ENCODE measurements at places on chromosomes 13 and 19.

- no peak for DNase-seq
Measured at GRCh38 chr19:10701955-10702525, 801 bp downstream of the QTRT1 start.

DNA sequence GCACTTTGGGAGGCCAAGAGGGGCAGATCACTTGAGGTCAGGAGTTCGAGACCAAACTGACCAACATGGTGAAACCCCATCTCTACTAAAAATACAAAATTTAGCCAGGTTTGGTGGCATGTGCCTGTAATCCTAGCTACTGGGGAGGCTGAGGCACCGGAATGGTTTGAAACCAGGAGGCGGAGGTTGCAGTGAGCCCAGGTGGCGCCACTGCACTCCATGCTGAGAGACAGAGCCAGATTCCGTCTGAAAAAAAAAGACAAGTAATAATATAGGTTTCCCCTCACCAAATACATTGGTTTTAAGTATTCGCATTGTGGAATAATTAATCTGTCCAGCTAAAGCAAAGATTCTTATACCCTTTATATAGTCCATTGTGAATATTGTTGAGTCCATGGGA lies 1544.6 kb downstream of the OLFM4 start:
- DNase-seq, result no peak

DNA sequence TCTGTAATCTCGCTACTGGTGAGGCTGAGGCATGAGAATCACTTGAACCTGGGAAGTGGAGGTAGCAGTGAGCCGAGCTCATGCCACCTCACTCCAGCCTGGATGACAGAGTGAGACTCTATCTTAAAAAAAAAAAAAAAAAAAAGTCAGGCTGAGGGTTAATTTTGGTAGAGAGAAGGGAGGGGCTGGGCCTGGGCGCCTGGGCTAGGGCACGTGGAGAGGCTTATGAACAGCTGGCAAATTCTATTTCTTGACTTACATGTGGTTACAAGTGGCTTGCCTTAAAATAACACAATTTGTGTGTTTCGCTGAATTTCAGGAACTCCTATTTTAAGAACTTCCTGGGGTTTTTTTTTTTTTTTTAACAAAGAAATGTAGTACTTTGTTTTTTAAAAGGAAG lies 47.6 kb upstream of the MAP3K10 start:
- no peak for DNase-seq

GRCh38 chr13:100428986-100429385 lies 159.6 kb downstream of the GGACT start:
- no peak for DNase-seq

- DNase-seq, result peak; percentile 13
Measured at GRCh38 chr13:36069881-36070366, 61.3 kb downstream of the DCLK1 start.

DNA sequence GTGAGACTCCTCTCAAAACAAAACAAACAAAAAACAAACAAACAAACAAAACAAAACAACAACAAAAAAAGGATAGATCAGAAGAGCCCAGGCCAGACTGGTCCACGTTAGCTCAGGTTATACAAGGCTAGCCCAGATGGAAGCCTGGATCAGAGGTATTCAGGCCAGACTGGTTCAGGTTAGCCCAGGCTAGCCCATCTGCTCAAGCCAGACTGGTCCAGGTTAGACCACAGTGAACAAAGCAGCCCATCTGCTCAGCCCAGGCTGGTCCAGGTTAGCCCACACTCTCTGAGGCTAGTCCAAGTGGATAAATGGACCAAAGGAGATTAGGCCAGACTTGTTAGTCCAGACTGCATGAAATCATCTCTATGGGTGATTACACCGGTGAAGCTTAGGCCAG lies 41.2 kb downstream of the CCL25 start:
- DNase-seq, result no peak

GRCh38 chr19:38496116-38496515 lies 62.6 kb downstream of the RYR1 start:
- no peak for DNase-seq

- no peak for DNase-seq
Measured at GRCh38 chr13:43755844-43756243, 30.9 kb downstream of the ENOX1 start.

- DNase-seq, result no peak
Measured at GRCh38 chr13:67574320-67575233, 344.4 kb upstream of the PCDH9 start.

- no peak for DNase-seq
Measured at GRCh38 chr13:39859898-39860297, 204.4 kb downstream of the COG6 start.

- DNase-seq, result peak; percentile 28
Measured at GRCh38 chr19:14369399-14370168, 11.7 kb upstream of the ADGRE5 start.

- peak; percentile 17 for DNase-seq
Measured at GRCh38 chr13:67238277-67238859, 8.2 kb upstream of the PCDH9 start.

DNA sequence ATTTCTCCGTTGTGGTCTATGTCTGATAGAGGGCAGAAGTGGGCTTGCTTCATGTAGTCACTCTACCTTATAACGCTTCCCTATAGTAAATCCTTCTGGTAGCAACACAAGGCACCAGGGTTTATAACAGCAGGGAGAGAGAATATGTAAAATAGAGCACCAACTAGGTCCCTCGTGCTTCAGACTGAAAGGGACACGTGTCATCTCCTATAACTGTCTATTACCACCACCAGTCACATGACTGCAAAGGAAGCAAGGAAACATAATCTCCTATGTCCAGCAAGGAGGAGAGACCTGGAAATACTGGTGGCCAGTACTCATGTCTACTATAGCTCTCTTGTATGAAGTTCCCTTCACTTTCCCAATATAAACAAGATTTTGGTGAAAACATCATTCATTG lies 79.2 kb downstream of the SLAIN1 start:
- DNase-seq, result no peak

DNA sequence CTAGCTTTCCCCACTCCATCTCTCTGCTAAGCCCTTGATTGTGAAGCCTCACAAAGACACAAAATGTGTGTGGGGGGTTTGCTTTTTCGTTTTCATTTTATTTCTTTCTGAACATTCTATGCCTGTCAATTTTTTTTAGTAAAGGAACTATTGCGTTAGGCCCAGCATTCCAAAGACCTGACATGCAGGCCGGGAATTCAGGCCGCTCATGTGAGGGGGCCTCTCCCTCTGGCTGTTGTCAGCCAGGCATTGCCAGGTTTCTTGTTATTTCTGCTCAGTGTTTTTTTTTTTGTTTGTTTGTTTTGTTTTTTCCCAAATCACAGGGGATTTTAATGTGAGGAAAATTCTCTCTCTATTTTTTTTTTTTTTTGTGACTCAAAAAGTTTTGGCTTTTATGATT lies 10.3 kb upstream of the MEDAG start:
- peak; percentile 82 for DNase-seq

DNA sequence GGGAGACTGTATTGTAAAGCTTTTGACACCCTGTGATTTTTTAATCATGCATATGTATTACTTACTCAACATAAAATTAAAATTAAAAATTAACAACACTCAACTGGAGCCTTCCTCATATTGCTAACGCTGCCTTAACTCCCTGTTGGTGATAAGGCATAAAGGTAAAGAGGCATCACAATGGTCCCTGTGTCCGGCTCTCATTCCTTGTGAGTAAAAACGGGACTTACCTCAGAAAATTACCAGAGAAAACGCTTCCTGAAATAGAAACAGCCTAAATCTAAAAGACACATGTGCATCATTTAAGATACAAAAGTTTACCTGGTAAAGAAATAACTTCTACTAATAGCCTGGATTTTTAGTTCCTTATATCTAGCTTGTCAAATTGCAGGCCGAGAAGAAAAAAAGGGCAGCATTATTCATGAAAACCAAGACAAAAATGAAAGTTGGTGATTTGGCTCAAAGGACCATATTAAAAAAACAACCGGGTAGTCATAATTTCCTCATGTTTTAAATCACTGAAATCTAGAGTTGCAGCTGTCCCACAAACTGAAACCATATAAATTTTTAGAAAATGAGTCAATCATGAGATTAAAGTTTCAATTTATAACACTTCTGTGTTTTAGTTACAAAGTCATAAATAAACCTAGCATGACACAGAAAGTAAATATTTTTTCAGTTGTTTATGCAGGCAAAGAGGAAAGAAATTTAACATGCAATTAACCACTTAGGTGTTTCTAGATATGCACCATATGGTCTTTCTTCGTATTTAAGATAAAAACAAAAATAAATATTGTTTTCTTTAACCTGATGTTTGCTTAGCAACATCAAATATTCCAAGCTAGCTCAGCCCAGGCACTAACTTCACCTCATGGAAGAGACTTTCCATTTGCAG lies 94.7 kb downstream of the MIPEP start:
- peak; percentile 54 for DNase-seq

Data from fibroblast of skin of left biceps (primary cell).